ENCODE measurements at places on chromosomes 11 and 22.
A peak's percentile ranks its signal among the peaks of the same experiment; 100 is the strongest.

DNA sequence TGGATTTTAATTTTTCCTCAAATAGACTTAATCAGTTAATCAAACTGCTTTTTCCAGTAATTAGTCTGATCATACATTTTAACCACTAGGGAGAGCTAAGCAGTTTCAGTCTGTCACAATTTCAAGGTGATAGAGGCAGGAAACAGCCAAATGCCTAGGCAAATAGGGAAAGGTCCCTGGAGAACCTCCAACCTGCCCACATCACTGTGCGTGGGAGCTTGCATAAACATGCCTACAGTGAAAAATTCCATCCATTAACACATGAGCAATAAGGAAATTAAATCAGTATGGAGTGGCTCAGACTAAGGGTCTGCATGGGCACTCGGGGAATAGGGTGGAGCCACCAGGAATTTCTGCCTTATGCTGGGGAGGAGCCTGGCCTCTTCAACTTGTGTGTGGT is 74.6 kb downstream of the AASDHPPT start:
- peak; percentile 15 for DNase-seq

DNA sequence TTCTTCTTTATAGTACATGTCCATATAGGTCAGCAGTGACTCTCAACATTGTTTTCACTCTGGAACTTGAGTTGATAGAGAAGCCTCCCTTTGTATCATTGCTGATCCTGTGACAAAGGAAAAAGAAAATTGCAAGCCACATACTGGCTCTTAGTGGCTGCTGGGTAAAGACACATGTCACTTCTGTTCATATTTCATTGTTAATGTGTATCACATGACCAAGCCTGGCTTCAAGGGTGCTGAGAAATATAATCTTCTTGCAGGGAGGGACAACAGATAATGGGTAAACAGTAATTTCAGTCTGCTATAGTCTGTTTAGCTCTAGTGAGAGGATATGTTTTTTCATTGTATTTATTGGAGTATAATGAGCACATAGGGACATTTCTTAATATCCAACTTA is 173.3 kb downstream of the PGR start:
- no peak for DNase-seq

- DNase-seq: no peak
Observed at GRCh38 chr22:47205554-47205953, 443.1 kb downstream of the TBC1D22A start.

DNA sequence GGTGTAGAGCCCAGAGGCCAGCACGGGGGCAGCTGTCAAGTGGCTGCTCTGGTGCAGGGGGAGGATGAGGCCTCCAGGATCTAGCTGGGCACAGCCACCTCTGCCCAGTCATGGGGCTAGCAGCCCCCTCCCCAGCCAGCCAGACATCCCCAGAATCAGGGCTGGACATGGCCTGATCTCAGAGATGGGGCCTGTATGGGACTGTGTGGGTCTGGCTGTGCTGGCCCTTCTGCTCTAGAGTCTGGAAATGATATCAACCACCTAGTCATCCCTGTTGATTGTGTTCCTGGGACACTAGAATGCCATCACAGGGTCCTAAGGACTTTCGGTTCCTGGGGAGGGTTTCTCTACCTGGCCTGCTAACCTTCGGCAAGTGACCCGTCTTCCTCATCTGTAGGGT is 2.8 kb downstream of the FLRT1 start:
- DNase-seq: no peak

DNA sequence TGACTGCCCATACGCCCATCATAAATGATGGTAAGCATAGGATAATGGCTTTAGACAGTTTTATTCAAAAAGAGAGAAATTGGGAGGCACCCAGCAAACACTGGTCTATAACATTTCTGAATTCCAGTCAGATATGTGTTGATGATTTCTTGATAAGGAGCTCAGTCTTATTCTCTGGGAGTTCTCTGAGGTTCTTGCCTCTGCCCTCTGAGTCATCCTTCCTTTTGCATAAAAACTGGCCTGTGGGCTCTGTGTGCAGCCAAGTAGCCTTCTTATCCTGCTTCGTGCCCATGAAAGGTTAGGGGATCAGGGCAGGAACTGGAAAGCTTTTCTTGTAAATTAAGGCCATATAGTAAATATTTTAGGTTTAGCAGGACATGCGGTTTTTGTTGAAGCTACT is 48.9 kb downstream of the FAR1 start:
- DNase-seq: peak; percentile 91

- no peak for DNase-seq
Observed at GRCh38 chr11:83545494-83546260, 259.5 kb upstream of the CCDC90B start.

Measured in amniotic epithelial cell (primary cell).